Stimulated activated CD4-positive, alpha-beta T cell treated with anti-CD3 and anti-CD28 coated beads, Interleukin-1b, Interleukin-23, amount 100 ng/mL, for 24 hours (primary cell): ENCODE measurements at places on chromosomes 13 and 19.

GRCh38 chr13:71214357-71214756 is 652.6 kb downstream of the DACH1 start:
- no peak for DNase-seq

GRCh38 chr13:30615866-30616541 is 1.7 kb upstream of the USPL1 start:
- DNase-seq, result no peak

DNA sequence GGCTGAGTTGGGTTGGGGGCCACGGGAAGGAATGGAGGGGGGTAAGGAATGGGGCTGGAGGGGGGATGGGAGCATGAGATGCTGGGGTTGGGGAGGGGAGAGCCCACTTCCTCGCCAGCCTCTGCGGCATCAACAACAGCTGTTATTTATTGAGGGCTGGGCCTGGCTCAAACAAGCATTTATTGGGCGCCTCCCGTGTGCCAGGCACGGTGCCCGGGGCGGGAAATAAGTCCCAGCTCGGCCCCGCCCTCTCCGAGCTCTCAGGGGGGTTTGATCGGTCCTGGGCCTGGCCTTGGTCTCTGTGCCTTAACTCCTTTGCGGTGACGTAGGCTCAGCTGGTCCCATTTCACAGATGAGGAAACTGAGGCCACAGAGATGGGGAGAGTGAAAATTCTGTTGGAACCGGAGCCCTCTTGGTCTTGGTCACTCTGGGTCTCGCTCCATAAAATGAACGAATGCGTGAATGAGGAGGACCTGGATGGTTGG is 919 bp upstream of the ADAMTS10 start:
- DNase-seq, result no peak

GRCh38 chr19:44113784-44114390 is 688 bp downstream of the ZNF225 start:
- DNase-seq, result no peak

DNA sequence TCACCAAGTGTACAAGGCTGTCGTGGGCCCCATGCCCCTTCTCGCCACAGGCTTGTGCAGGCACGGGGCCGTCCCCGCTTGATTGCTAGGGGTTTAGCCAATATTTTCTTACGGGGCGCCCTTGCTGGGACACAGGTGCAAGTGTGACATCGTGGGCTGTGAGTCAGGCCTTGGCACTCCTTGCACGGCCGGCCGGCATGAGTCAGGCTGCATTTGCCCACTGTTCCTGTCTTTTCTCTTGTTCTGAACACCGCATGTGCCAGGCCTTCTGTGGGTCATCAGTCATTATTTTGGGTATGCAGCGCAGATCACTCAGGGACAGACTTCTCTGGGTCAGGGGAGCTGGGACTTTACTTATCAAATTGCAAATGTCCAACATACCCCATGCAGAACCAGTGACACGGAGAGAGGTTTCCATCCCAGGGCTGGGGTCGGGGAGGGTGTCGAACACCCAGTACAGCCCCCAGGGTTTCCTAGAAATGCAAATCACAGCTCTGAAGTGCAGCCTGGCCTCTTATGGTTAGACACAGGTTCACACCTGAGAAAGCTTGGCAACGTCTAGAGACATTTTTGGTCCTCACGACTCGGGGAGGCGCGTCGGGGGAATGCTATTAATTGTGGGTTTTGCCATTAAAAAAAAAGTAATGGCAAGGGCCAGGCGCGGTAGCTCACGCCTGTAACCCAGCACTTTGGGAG is 22.5 kb upstream of the KLF2 start:
- DNase-seq, result no peak

GRCh38 chr13:79398915-79399314 is 7.1 kb downstream of the RBM26 start:
- no peak for DNase-seq

DNA sequence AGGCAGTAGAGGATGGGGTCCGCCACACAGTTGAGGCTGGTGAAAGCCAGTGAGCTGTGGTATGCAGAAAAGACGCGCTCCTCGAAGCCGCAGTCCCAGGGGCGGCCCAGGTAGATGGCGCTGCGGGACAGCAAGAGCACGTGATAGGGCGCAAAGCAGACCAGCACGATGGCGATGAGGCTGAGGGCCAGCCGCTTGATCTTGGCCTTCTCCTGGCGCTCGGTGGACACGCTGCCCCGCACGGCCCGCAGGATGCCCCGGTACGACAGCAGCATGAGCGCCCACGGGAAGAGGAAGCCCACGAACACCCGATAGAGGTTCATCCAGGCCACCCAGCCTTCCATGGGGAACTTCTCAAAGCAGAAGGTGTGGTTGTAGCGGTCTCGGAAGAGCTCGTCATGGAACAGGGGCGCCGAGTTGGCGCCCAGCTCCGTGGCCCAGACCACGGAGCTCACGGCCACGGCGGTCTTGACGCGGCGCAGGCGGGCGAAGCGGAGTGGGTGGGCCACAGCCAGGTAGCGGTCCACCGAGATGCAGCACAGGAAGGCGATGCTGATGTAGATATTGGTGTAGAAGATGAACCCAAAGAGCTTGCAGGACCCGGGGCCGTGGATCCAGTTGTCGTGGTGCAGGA is 6.5 kb upstream of the OPA3 start:
- DNase-seq, result no peak

DNA sequence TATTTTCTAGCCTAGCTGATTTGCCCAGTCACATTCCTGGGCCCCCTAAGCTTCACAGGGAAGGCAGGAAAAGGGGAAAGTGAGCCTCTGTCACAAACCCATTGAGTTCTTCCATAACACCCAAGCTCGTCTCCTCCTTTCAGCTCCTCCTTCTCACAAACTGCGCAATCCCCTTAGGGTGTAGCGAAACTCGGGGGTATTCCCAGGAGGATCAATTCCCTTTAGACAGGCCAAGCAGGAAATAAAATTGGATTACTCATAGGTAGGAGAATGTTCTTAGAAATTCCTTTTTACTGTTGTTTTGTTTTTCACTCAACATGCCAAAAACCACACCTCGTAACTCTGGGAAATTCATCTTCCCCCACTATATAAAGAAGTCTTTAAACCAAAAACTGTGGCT is 139.3 kb downstream of the IRS2 start:
- no peak for DNase-seq

DNA sequence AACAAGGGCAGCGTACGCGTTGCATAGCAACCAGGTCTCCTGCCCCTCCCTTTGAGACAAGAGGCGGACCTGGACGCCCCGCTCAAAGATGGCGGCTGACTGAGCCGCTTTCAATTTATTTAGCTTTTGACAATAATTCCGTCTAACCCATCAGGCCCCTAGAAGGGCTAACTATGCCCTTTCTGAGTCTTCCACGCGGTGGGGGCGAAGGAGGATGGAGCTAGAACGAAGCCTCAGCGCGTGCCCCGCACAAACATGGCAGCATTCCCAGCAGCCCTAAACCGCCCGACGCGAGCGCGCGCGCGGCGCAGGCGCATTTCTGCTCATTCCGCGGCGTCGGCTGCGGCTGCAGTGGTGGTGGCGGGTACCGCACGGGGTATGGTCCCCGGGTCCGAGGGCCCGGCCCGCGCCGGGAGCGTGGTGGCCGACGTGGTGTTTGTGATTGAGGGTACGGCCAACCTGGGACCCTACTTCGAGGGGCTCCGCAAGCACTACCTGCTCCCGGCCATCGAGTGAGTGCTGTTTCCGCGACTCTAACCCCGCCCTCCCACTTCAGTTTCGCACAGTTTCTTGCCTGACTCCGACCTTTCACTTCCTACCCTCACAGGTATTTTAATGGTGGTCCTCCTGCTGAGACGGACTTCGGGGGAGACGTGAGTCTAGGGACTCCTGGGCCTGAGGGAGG is at the start of gene MED25:
Gene MED25 (plus strand): TSS at position 326 of the 685 bp plus-strand sequence. CDS start 53 bp downstream, at position 379.
- DNase-seq, result peak; percentile 82
